ENCODE measurements at places on chromosomes 13 and 19.
A peak's percentile ranks its signal among the peaks of the same experiment; 100 is the strongest.

DNA sequence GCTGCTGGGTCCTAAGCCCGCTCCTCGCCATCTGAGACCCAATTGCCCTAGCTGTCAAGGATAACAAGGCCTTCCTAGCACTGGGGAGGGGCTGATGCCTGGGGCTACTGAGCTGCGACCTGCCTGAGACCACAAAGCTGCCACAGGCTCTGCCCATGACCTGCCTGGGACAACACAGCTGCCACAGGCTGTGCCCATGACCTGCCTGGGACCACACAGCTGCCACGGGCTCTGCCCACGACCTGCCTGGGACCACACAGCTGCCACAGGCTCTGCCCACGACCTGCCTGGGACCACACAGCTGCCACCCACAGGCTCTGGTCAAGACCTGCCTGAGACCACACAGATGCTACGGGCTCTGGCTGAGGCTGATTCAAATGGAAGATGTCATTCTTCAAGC, 54.8 kb downstream of the EPS15L1 start:
- DNase-seq, result no peak

DNA sequence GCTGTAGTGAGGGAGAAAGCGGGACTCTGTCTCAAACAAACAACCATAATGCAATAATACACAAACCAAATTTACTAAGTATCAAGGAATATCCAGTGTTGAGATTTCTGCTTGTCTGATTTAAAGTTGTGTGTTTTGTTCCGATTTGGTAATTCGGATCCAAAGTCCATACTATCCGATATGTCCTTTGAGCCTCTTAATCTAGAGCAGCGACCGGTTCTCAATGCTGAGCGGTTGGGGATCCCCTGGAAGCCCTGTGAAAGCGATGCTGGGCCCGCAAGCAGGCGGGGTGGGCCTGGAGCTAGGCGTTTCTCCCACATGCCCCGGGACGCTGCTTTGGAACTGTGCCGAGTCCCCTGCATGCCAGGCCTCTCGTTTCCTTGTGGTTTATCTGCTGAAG, 20.2 kb downstream of the C19orf44 start:
- no peak for DNase-seq

- DNase-seq, result peak; percentile 42
These were observed 8.8 kb downstream of the GIPR start for GRCh38 chr19:45676851-45677263.

- no peak for DNase-seq
These were observed 942.2 kb downstream of the PCDH17 start for GRCh38 chr13:58573743-58574142.

DNA sequence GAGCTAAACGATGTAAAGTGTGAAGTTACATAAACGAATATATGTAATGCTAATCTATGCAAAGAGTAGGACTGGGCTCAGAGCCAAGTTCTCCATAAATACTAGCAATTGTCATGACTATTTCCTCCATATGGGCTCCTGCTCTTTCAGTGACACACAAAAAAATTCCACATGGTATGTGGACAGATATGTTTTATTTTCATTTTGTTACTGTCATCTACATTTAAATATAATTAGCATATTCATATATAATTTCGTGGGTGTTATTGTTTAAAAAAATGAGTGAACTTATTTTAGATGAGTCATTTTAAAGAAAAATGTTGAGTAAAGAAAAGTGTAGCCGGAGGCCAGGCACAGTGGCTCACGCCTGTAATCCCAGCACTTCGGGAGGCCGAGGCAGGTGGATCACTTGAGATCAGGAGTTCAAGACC, 5.0 kb upstream of the IGSF23 start:
- no peak for DNase-seq

- DNase-seq, result no peak
These were observed 1.6 kb upstream of the APOC1 start for GRCh38 chr19:44912854-44913253.

GRCh38 chr13:101026736-101027398, 352.3 kb upstream of the TMTC4 start:
- DNase-seq, result no peak

- DNase-seq, result no peak
These were observed 187.7 kb downstream of the DCT start for GRCh38 chr13:94291631-94292322.

DNA sequence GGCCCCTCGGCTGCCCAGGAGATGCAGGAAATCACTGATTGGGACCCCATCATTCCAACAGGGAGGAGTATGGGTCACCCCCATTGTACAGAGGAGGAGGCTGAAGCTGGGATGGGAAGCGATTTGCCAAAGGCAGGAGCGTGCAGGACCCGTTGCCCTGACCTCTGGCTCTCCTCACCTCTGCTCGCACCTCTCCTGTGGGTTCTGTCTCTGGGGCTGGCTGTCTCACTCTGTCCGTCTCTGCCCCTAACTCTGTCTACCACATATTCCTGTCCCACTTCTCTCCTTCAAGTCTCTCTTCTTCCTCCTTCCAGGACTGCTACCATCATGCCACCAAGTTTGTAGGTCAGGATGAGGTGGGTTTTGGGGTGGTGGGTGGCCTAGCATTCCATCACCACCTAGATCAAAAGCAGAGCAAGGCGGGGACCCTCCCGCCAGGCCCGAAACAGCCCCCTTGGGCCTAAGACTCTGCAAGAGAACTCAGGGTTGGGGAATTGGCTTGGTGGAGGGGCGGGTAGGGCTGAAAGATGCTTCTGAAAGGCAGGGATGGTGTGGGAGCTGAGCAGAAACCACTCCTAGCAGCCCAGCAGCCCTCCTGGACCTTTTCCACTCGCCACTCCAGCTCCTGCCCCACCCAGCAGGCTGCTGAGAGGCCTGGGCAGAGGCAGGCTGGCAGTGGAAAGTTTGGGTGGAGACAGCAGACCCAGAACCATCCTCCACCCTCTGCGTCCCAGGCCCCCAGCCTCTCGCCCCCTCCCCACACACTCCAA, 1.0 kb upstream of the LGALS7 start:
- DNase-seq, result no peak

DNA sequence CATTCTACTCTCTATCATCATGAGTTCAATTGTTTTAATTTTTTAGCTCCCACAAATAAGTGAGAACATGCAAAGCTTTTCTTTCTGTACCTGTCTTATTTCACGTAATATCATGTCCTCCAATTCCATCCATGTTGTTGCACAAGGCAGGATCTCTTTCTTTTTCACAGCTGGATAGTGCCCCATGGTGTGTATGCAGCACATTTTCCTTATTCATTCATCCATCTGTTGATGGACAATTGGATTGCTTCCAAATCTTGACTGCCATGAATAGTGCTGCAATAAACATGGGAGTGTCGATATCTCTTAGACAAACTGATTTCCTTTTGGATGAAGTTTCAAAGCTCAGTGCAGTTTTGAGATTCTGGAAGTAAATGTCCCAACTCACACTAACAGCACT, 326.9 kb downstream of the FGF9 start:
- DNase-seq, result no peak
